GM13976 (cell line): ENCODE measurements at places on chromosomes 5 and 9.
A peak's percentile ranks its signal among the peaks of the same experiment; 100 is the strongest.

- DNase-seq: no peak
These were observed 51.3 kb downstream of the DENND4C start for GRCh38 chr9:19281801-19282200.

- no peak for DNase-seq
These were observed 2.6 kb upstream of the MZB1 start for GRCh38 chr5:139392324-139392677.

DNA sequence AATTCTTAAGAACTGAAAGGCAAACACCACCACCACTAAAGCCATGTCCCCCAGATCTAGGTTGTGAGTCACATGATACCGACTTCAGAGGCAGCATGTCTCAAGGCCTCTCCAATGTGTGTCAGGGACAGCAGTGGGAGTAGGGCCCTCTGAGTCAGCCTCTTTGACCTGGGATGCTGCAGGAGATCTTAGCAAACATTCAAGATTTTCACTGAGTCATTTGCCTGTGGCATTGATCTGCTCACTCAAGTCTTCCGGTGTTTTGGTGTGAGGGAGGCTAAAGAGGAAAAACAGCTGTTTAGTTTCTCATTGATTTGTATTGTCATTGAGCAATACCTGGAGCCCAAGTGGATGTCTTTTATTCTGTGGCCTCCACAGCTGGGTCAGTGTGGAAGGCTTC lies 36.1 kb downstream of the TMC1 start:
- no peak for DNase-seq

- no peak for DNase-seq
These were observed 4.3 kb downstream of the CDHR2 start for GRCh38 chr5:176553260-176554085.

- DNase-seq: no peak
These were observed 154.2 kb downstream of the GAPVD1 start for GRCh38 chr9:125415583-125416460.

DNA sequence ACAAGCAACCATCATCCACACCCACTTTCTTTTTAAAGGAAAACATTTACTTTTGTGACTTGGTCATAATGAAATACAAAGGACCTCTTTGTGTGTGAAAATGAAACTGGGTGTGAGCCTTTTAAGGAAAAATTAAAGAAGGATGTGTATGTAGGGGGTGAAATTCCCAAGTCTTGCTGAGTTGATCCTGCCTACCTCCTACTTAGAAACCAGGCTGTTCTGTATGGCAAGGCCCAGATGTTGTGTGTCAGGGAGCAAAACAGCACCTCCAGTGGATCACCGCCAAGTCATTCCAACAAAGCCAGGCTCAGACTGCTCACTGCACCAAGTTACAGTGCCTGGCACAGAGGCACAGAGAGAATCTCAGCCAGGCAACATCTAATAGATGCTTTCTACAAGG lies 198.5 kb upstream of the FBN2 start:
- DNase-seq: no peak

DNA sequence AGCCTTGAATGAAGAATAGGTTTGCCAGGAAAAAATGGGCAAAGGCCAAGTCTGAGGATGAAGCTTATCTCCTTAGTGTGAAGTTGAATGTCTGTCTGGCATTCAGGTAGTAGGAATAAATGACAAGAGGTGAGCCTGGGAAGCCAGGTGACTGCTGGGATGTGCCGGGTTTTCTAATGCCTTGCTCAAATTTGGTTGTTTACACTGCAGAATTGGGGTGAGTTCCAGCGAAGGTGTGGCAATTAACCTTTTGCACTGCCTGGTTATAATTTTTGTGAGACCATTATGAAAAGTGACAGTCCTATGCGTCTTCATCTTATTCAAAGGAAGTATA lies 73.6 kb downstream of the MAST4 start:
- no peak for DNase-seq

DNA sequence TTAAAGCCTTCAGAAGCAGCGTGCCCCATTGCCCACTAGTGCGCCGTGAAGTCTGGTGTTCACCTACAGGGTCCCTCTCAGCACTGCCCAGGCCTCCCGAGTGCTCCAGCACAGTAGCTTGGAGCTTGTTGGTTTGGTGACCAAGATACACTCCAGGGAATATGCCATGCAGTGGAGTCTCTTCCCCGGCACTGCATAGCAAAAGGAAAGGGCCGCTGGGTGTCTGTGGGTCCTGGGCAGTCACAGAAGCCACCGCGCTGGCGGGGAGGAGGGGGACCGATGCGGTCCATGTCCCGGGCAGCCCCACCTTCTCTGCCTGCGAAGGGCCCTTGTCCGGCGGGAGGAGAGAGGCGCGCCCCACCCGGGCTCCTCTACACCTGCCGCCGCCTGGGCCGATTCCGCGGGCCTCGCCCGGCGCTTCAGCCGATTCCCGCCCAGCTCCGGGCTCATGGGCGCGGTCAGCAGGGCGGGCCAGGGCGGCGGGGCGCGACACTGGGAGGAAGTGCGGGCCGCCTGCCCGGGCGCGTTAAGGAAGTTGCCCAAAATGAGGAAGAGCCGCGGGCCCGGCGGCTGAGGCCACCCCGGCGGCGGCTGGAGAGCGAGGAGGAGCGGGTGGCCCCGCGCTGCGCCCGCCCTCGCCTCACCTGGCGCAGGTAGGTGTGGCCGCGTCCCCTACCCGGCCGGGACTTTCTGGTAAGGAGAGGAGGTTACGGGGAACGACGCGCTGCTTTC lies at the start of gene SYK:
Gene SYK, plus strand, starts transcription at position 579 of the 732 bp plus-strand sequence. CDS start 42,080 bp downstream, outside the sequence.
- DNase-seq: peak; percentile 50

- peak; percentile 28 for DNase-seq
These were observed 260.4 kb downstream of the GABRB2 start for GRCh38 chr5:161286066-161286655.

GRCh38 chr9:85067792-85068191 lies 398.3 kb downstream of the NTRK2 start:
- DNase-seq: peak; percentile 36

GRCh38 chr5:149391524-149391923 lies 12.4 kb upstream of the IL17B start:
- no peak for DNase-seq

DNA sequence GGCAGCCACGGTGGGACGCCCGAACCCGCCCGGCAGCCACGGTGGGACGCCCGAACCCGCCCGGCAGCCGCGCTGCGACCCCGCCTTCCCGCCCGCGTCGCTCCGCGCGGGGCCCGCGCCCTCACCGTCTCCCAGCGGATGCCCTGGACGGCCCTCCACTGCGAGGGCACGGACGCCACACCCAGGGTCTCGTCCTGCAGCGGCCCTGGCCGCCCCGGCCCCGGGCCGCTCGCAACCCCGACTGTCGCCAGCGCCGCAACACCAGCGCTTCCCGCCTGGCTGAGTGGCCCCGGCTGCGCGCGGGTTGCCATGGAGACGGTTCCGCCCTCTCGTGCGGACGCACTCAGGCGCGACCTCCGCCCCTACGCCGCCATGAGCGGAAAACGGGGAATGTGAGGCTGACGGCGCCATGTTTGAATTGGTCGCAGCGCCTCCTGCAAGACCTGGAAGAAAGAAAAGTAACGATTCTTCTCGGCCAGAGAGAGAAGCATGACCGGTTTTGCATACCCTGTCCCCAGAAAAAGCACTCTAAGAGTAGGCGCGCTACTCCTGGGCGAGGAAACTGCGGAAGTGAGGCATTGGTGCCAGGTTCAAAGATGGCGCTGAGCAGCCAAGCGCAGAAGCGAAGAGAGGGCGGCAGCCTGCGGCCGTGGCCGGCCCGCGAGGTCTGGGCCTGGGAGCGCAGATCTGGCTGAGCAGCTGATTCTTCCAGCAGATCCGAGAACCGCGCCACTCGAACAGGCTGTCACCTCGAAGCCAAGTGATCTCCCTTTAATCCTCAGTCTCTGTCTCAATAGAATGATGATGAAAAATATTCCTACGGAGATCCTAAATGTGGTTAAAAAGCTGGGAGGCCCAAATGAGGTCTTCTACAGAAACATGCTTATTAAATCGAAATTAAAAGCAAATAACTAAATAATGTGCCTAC lies at the start of gene DYNC2I2:
Gene DYNC2I2, minus strand, starts transcription at position 432 of the 928 bp plus-strand sequence. Its CDS starts 121 bp downstream, at position 311.
- peak; percentile 89 for DNase-seq

GRCh38 chr5:66675406-66675805 lies 79.2 kb downstream of the MAST4 start:
- DNase-seq: no peak

- no peak for DNase-seq
These were observed 97.8 kb upstream of the SLC30A5 start for GRCh38 chr5:68995845-68996545.

DNA sequence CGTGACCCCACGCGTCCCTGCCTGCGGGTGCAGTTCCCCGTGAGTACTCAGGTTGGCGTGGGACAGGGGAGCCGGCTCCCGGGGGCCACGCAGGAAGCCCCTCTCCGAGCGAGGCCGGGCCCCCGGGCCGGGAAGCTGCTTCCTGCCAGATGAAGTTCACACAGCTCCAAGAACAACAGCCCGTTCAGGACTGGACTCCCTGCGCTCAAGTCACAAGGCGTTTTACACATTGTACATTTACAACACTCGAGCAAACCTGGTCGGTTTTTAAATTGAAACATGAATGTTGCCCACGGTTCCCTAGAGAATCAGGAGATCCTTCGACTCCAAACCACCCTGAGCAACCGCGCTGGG lies 22.4 kb downstream of the SLC9A3 start:
- DNase-seq: no peak

DNA sequence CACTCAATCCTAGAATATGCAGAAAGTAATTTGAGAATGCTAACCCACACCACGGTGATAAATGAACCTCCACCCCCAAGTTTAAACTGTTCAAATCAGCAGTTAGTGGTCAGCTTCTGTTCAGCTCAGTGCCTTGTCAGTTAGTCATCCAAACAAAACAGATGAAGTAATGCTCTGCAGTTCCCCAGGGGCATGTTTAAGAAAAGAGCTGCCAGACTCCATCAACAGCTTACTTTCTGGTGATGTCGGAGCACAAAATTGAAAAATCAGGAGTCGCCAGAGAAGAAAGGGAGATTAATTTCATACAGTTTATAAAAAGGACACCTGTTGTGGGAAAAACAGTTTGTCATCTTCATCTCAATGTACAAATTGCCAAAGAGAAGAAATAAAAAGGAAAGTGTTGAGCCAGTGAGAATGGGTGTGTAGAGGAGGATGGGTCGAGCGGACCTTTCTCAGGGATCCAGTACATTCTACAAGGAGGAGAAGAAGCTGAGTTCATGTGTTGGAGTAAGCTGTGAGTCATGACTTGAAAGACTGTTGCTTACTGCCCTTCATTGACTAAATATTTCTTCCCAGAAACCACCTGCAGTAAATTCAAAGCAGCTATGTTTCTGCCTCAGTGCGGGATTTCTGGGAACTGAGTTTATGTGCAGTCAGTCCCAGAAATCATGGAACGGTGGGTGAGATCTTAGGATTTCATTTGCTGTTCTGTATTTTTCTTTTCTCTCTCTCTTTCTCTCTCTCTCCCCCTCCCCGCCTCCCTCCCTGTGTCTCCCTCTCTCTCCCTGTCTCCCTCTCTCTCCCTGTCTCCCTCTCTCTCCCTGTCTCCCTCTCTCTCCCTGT lies 13.7 kb downstream of the TRIO start:
- peak; percentile 69 for DNase-seq

GRCh38 chr5:128099944-128100343 lies 16.4 kb downstream of the SLC12A2 start:
- DNase-seq: no peak

DNA sequence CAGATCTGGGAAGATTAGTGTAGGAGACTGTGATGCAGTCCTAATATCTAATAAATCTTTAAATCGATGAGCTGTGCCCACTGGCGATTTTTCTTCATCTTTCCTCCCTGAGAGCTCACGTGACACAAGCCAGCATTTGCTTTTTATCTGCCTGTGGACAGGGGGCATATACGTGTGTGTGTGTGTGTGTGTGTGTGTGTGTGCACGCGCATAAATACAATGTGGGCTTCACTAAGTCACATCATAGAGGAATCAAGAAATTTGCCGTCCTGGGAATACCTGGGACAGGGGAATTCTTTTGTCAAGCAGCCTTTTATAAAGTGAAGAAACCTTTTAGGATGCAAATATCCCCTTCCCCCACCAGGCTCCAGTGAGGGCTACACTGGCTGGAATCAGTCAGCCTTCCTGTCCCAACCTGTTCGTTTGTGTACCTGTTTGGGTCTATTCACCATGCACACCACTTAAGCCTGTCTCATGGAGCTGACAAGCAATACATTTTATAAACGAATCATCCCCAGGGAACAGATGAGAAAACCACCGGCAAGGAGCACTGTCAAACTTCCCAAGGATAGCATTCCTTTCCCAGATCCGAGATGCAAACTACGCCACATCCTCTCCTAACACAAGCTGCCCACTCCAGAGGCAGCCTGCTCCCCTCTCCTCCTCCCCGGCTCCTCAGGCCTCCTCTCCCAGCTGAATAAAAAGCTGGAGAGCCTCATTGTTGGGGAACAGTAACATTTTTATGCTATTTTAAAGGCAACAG lies 2.7 kb downstream of the EPB41L4B start:
- DNase-seq: no peak

DNA sequence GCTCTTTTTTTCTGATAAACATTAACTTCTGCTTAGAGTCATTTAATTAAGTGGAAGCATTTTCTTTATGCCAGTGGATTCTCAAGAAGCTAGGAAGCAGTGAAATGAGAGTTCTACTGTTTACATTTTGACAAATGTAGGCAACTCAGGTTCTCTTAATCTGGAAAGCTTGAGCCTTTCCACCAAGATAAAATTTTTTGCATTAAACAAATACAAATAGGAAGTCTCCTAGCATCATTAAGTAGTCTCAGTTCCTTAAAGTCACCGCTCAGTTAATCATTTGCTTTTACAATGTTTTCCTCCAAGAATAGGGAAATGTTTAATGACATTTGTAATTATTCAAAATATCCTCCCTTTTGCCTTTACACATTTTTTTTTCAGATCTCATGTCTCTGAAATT lies 290.4 kb upstream of the PDE4D start:
- DNase-seq: no peak

DNA sequence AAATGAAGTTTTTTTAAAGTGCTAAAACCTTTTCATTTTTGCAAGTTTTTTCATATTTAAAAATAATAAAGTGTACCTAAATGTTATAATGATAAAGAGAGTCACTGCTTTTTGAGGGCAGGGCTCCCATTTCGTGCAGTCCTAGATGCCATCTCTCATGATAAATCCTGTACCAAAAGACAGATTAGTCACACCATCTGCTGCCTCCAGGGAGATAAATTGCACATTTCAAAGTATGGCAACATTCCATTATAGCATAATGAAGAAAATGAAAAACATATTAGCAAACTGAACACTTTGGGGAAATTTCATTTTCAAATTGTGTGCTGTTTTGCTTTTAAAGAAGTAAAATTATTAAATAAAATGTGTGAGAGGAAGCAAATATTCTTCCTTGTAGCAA lies 257.2 kb downstream of the KIAA0825 start:
- no peak for DNase-seq

DNA sequence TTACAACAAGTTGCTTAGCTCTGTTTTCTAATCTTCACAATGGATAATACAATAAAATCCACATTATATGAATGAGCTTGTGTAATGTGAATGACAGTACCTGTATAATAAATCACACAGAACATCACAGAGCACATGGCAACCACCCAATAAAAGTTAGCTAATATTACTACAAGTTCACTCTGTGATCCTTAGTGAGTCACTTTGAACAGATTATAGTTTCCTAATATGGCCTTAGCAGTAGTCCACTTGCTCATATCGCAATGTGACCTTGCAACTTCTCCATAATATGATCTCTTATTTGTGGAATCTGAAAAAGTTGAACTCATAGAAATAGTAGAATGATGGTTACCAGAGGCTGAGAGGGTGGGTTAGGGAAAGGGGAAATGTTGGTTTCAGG lies 361.3 kb downstream of the PTPRD start:
- DNase-seq: no peak

- peak; percentile 9 for DNase-seq
These were observed 34.5 kb upstream of the COL5A1 start for GRCh38 chr9:134606951-134607731.
